ENCODE measurements at places on chromosomes 12 and 14.

GRCh38 chr12:43836475-43836989 lies 651 bp downstream of the TMEM117 start:
- peak; percentile 17 for DNase-seq

DNA sequence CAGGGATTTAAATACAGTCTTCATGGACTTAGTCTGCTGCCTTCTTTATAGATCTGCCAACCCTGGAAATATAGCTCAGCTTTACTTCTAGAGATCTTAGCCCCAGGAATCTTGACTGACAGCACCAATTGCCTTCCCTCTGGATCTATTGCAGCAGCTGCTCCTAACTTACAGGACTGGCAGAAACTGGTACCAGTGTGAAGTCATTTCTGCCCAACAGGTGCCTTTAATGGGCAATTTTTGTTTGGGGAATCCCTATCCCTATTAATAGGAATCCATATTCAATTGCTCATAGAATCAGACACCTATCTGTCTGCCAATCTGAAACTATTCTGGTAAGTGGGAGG lies 27.2 kb downstream of the SPX start:
- no peak for DNase-seq

DNA sequence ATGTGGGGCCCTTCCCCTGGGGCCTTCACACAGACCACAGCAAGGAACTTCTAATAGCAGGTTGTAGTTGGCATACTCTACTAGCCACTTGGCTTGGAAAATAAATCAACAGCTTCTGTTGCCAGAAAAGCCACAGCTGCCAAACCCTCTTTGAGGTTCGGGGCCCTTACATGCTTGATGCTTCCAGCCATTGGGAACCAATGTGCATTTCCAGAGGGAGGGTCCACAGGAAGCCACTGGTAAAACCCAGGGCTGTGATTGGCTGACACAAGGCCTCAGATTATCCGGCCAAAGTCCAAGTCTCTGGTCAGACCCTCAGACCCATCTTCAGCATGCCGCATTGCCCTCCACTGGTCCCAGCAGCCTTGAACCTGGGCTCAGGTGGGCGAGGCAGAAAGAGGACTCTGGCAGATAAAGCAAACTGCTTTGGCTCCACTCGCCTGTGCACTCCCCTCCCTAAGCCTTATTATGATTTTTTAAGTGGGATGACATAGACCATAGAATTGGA lies 214.4 kb downstream of the BCL11B start:
- no peak for DNase-seq

- no peak for DNase-seq
Measured at GRCh38 chr12:113333877-113334785, 778 bp downstream of the SLC8B1 start.

DNA sequence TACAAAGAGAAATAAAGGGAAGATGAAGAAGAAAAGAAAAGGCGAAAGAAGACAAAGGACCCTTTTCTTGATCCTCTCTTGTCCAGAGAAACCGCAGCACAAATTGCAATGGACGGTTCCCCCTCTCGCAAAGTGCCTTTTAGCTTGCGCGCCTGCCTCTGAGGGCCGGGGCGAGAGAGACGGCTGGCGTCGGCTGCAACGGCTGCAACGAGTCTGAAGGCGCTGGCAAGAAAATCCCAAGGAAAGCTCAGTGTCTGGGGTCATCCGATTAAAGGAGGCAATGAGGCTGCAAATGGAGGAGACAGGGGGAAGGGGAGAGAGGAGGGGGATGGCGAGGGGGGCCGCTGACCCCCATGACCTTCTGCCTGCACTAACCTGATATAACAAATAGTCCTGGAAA lies 671.5 kb downstream of the MED13L start:
- DNase-seq, result no peak

- no peak for DNase-seq
Measured at GRCh38 chr12:8630131-8630530, 17.5 kb upstream of the AICDA start.

DNA sequence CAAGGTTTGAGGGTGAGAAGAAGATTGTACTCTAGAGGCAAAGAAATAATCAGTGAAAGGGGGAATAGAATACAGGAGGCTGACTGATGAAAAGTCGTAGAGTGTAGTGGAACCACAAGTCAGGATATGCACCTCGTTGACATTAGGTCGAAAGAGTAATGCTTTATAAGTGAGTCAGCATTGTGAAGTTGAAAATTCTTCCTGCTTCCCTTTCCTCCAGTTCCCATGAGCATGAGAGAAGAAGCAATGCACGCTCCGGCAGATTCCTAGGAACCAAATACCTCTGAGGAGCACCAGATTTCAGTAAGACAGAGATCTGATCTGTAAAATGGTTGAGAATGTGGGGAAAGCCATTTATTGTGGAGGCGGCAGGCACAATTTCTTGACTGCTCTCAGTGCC lies 16.5 kb downstream of the CCER1 start:
- DNase-seq, result no peak

- DNase-seq, result no peak
Measured at GRCh38 chr14:38522724-38523123, 266.8 kb upstream of the CLEC14A start.

DNA sequence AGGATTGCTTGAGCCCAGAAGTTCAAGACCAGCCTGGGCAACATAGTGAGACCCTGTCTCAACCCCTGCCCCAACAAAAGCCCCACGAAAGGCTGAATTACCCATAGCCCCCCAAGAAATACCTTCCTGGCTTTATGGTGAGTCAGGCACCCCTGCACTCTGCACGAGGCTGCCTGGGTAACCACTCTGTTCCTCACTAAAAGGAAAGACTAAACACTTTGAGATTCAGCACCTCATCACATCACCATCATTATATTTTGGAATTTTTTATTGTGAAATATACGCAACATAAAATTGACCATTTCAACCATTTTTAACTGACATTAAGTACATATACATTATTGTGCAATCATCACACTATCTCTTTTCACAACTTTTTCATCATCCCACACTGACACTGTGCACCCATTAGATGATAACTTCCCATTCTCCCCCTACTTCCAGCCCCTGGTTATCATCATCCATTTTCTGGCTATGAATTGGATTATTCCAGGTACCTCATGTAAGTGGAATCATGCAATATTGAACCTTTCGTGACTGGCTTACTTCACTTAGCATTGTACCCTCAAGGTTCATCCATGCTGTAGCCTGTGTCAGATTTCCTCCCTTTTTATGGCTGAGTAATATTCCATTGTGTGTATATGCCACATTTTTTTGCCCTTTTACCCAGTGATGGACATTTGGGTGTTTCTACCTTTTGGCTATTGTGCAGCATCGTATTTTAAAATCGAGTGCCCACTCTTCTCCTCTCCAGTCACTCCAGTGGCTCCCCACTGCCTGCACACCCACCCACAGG lies 51.5 kb downstream of the TSPAN9 start:
- DNase-seq, result no peak

DNA sequence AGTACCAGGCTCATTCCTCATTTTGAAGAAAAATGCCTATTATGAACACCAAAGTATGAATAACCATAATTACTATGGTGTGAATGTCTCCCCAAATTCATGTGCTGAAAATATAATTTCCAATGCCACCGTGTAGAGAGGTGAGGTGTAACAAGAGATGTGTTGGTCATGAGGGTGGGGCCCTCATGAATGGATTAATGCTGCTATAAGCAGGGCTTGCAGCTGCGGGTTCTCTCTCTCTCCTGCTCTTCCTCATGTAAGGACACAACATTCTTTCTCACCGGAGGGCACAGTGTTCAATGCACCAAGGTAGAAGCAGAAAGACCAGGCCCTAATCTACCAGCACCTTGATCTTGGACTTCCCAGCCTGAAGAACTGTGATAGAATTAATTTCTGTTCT lies 70.0 kb downstream of the TMTC1 start:
- DNase-seq, result no peak

- no peak for DNase-seq
Measured at GRCh38 chr14:35858521-35859209, 32.5 kb downstream of the BRMS1L start.

DNA sequence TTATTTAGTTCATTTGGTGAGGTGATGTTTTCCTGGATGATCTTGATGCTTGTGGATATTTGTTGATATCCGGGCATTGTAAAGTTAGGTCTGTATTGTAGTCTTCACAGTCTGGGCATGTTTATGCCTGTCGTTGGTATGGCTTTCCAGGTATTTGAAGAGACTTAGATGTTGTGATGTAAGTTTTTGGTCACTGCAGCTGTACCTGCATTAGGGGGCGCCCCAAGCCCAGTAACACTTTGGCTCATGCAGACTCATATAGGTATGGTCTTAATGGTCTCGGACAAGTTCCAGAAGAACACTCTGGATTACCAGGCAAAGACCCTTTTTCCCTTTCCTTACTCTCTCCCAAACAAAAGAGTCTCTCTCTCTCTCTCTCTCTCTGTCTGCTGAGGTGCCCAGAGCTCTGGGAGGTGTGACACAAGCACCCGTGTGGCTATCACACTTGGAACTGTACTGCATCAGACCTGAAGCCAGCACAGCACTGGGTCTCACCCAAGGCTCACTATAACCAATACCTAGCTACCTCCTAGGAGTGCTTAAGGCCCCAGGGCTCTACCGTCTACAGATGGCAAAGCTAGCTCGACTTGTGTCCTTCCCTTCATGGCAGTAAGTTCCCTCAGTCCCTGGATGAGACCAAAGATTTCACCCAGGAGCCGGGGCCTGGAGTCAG lies 425.8 kb upstream of the ATXN7L3B start:
- no peak for DNase-seq

DNA sequence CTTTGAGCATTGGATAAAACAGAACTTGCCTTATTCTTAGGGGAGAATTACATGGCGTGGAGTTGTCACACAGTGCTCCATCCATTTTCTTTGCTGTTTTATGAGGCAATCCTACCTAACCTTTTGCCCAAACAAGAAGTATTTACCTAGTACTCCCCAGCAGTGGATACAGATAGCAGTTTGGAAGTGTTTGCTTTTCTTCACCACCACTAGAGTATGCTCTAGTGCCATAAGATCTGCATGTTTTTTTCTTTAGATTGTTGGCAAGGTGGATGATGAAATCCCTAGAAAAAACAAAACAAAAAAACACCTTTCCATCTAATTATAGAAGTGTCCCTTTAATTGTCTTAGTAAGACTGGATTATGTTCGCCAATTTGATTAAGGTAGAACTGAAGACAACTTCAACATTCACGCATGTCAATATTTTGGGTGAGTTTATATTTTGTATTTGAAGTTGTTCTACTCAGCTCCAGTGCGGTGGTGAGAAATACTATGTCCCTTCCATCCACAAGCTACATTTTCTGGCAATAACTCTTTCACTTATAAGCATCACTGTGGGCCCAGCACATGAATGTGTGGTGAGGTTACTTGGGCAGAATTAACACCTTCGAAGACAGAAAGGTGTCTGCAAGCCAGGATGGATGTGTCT lies 23.6 kb upstream of the TMEM260 start:
- peak; percentile 12 for DNase-seq

- DNase-seq, result no peak
Measured at GRCh38 chr14:102528431-102529170, 19.0 kb upstream of the ANKRD9 start.

DNA sequence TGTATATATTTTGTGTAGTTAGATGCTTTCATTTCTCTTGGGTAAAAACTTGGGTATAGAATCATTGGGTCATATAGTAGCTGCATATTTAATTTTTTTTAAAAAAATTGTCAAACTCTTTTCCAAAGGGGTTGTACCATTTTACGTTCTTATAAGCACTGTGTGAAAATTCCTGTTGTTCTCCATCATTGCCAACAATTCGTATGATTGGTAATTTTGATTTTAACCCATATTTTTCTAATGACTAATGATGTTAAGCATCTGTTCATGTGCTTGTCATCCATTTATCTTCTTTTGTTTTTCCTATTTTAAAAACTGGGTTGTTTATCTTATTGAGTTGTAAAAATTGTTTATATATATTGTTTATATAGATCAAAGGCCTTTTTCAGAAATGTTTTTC lies 77.4 kb downstream of the OTOGL start:
- DNase-seq, result no peak

DNA sequence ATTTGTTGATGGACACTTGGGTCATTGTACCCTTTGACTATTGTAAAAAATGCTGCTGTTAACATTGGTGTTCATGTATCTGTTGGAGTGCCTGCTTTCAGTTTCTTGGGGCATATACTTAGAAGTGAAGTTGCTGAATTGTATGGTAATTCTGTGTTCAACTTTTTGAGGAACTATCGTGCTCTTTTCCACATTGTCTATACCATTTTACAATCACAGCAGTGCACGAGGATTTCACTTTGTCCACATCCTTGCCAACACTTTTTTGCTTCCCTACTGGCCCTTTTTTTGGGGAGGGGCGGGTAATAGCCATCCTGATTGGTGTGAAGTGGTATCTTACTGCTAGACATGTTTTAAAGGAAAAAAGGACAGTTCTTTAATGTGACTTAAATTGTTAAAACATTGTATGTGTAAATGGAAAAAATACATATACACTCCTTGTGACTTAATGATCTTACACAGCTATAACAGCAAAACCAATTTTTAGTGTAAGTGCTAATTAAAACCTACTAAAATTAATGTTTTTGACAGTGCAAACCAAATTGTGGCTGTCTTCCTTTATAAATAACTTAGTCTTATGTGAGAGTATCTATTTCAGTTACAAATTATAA lies 52.7 kb downstream of the WNK1 start:
- no peak for DNase-seq

GRCh38 chr12:111276146-111276545 lies 92.7 kb downstream of the PHETA1 start:
- no peak for DNase-seq

DNA sequence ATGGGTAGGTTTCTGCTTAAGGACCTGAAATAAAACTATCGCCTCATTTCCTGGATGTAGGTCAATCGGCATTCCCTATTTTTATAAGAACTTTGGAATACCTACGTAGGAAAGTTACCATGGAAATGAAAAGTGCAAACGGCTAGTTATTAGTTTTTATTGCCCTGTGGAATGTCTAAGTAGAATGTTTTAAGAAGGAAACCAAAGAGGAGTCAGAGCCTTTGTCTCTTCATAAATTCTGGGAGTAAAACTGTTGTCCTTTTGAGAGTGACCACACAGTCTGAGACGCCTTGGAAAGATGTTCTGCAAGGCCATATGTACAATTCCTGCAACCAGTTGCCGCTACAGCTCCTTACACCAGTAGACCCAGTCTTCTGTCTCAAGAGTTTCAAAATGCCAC lies 176.0 kb upstream of the SEL1L start:
- DNase-seq, result no peak

- DNase-seq, result no peak
Measured at GRCh38 chr14:38838979-38839323, 264.1 kb downstream of the SEC23A start.

GRCh38 chr12:28876196-28876798 lies 272.8 kb upstream of the FAR2 start:
- no peak for DNase-seq

DNA sequence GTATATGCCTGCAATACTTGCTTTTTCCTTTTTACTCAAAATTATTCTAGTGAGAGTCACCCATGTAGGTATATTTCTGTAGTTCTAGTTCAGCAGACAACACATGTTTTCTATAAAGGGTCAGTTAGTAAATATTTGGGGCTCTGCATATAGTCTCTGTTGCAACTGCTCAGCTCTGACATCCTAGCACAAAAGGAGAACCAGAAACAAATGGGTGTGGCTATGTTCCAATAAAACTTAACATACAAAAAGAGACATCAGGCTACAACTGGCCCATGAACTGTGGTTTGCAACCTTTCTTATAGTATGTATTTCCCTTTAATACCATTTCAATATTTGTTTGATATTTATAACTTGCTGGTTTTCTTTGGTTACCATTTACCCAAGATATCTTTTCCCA lies 11.9 kb downstream of the NT5DC3 start:
- DNase-seq, result no peak

- DNase-seq, result no peak
Measured at GRCh38 chr12:51077930-51078329, 5.5 kb downstream of the CSRNP2 start.

- DNase-seq, result no peak
Measured at GRCh38 chr12:25054076-25054782, 105.3 kb upstream of the BCAT1 start.
